ENCODE measurements at places on chromosomes 1 and 21. TPM values are rescaled to one million over a fixed set of nuclear protein-coding genes. Genes with fewer than 3 reads are reported as not detected.

Gene NCF2
- not detected for total RNA-seq

Gene ALG14
- total RNA-seq, result 4.7 TPM

Gene FCGR3A
- total RNA-seq, result not detected

Gene FAM229A
- total RNA-seq, result 21.8 TPM

Gene FTCD
- 13.4 TPM for total RNA-seq

Measured in glutamatergic neuron (in vitro differentiated cells).